ENCODE measurements at places on chromosomes 12 and 14. TPM values are rescaled to one million over a fixed set of nuclear protein-coding genes. Genes with fewer than 3 reads are reported as not detected.

The KCNK10 gene
- not detected for total RNA-seq

The DCN gene
- 441 TPM for total RNA-seq

The RCOR1 gene
- total RNA-seq: 13.0 TPM

The TPH2 gene
- total RNA-seq: not detected

The CREBL2 gene
- total RNA-seq: 38.4 TPM

The TAS2R31 gene
- 0.97 TPM for total RNA-seq

The SOAT2 gene
- not detected for total RNA-seq

The TEP1 gene
- total RNA-seq: 18.0 TPM

The KRT86 gene
- not detected for total RNA-seq

The SIX6 gene
- not detected for total RNA-seq

The ACOT6 gene
- total RNA-seq: not detected

The TAS2R20 gene
- 1.8 TPM for total RNA-seq

The GPRC5A gene
- total RNA-seq: 37.8 TPM

The RNF212B gene
- total RNA-seq: not detected

The ARHGDIB gene
- total RNA-seq: 8.5 TPM

The NTS gene
- total RNA-seq: not detected

The OR6C75 gene
- not detected for total RNA-seq

The MFAP5 gene
- 390 TPM for total RNA-seq

The OVCH1 gene
- 0.13 TPM for total RNA-seq

The TBX3 gene
- total RNA-seq: 25.1 TPM

The EML1 gene
- 17.9 TPM for total RNA-seq

The ZNF384 gene
- total RNA-seq: 26.2 TPM

The PMCH gene
- not detected for total RNA-seq

The CRIP1 gene
- 1.8 TPM for total RNA-seq

The GLT1D1 gene
- total RNA-seq: not detected

The RNASE3 gene
- total RNA-seq: not detected

The SPIC gene
- total RNA-seq: not detected

The CLEC6A gene
- total RNA-seq: not detected

The SDR9C7 gene
- not detected for total RNA-seq

The JPH4 gene
- total RNA-seq: not detected

The CACNA2D4 gene
- total RNA-seq: not detected

The CFAP251 gene
- 1.6 TPM for total RNA-seq
